ENCODE measurements at places on chromosomes 7 and 10.
A peak's percentile ranks its signal among the peaks of the same experiment; 100 is the strongest.

- DNase-seq: peak; percentile 60
Observed at GRCh38 chr10:124688889-124689670, 55.1 kb downstream of the FAM53B start.

DNA sequence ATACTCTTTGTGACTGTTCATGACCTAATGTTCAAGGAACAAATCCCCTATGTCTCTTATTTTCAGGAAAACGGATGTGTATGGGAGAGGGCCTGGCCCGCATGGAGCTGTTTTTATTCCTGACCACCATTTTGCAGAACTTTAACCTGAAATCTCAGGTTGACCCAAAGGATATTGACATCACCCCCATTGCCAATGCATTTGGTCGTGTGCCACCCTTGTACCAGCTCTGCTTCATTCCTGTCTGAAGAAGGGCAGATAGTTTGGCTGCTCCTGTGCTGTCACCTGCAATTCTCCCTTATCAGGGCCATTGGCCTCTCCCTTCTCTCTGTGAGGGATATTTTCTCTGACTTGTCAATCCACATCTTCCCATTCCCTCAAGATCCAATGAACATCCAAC lies 27.3 kb upstream of the CYP2C19 start:
- DNase-seq: no peak

DNA sequence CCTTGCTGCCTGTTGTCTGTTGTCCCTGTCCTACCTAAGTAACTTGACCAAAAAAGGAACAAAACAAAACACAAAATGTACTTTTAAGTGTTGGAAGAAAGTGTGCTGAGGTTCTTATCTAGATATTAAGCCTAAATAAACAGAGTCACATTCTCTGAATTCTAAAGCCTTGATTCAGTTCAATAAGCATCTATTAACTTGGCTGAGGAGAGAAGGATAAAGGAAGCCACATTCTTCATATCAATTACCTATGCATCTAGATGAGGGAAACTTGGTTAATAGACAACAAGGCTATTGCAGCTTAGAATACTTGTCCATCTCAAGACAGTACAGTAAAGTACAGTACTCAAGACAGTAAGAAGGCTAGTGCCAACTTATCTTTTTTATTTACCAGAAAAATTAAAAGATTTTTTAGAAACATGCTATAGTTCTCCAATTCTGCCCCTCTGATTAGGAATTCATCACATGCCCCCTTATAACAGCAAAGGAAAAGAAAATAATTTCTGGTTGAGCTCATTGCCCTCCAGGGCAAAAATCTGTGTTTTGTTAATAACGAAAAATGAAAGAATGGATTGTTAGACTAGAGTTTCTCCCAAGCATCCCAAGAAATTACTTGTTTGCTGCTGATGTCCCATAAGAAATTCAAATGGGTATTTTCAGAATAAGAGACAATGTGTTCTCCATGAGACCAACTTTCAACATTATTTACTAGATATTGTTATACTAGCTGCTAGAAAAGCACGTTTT lies 546.5 kb upstream of the SEMA3D start:
- DNase-seq: no peak

GRCh38 chr7:91949221-91950009 lies 8.8 kb downstream of the AKAP9 start:
- no peak for DNase-seq

GRCh38 chr10:24681572-24682088 lies 42.1 kb downstream of the ARHGAP21 start:
- no peak for DNase-seq

DNA sequence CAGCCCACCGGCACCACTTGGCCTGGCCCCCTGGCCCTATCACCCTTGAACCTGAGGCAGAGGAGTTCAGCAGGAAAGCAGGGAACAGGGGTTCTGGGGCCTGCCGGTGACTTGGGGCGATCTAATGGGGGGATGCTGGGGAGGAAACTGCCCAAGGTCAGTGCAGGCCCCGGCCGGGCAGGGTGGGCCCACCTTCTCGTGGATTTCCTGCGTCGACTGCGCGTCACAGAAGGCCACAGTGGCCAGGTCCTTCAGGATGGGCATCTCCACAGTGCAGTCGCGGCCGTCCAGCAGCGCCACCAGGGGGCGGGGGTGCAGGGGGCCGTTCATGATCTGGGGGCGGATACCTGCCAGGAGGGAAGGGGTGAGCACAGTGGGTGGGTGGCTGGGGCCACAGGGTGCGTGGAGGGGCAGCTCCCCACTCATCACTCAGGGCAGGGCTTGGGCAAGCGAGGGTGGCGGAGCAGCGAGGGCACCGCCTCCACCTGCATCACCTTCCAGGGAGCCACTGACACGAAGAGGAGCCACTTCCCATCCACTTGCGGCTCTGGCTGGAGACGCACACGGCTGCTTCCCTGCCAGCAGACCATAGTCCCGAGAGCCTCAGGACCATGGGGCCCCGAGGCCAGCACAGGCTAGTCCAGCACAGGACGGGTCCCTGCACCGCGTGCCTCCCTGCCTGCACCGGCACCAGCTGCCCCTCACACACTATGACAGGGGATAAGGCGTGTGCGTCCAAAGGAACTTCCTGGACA lies 61.4 kb downstream of the ZRANB1 start:
- DNase-seq: no peak

DNA sequence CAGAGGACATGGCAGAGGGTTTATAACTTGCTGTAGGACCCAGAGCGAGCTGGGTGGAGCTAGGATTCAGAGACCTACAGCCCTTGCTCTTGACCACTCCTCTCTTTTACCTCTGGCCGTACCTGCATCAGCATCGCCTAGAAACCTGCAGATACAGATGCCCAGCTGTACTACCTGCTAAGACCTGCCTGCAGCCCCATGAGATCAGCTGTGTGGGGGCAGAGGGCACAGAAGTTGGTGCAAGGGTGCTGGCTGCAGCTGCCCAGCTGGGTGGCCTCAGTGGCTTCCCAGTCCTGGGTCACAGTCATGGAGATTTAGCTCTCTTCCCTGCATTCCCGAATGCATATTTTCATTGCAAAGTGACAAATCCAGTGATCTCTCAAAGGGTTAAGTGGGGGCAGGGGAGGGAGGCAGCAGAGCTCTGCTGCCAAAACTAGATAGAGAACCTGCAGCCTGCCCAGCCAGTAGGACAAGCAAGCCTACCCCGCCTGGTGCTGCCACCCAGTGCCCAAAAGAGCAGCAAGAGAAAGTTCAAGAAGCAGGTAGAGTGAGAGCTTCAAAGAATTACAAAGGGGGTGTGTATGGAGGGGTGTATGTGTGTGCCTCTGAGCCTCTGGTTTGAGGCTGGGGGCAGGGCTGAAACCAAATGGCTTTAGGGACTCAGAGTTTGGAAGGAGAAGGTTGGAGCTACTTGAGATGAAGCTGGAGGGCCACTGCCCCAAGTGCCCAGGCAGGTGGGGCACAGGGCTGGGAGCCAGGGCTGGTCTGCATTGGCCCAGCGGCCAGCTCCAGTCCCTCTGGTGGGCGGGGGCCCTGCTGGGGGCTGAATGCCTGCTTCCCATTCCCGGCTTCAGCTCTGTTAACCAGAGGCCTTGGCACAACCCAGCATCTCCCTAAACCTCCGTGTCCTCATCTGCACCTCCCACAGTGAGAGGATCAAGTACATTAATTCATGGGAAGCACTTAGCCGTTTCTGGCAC lies 6.9 kb downstream of the FAM241B start:
- peak; percentile 44 for DNase-seq

- no peak for DNase-seq
Observed at GRCh38 chr7:73981933-73982332, 46.0 kb upstream of the ELN start.

GRCh38 chr7:111835066-111835465 lies 272.8 kb upstream of the IMMP2L start:
- no peak for DNase-seq

DNA sequence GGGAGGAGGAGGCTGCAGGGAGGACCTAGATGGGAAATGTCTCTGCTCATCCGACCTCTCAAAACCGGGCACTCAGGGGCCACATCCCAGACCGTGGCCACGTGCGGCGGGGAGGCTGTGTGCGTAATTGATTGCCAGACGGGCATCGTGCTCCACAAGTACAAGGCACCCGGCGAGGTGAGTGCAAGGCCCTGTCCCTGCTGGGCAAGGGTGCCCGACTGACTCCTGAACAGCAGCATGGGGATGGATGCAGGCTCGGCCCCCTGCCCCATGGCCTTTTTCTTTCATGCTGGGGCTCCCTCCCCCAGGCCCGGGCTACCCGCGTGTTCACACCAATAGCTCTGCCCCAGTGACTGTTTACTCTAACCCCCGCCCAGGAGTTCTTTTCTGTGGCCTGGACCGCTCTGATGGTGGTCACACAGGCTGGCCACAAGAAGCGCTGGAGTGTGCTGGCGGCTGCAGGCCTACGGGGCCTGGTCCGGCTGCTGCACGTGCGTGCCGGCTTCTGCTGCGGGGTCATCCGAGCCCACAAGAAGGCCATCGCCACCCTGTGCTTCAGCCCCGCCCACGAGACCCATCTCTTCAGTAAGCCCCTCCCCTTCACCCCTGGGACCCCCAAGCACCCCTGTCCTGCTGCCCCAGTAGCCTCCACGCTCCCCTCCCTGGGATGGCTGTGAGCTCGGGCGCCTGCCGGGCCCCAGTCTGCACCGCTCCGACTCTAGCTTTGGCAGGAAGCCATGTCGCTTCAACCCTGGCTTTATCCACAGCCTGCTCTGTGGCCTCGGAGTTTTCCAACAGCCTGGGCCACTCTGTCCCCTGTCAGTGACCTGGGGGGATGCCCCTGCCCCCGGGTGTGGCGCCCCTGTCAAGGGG lies 3.9 kb downstream of the LRWD1 start:
- DNase-seq: no peak

All from CD4-positive, alpha-beta T cell treated with Interleukin-6 for 4 hours (primary cell).